ENCODE measurements at places on chromosomes 7 and 10.

- no peak for DNase-seq
Observed at GRCh38 chr10:16945593-16945992, 128.4 kb upstream of the RSU1 start.

- DNase-seq = no peak
Observed at GRCh38 chr7:158830211-158830723, 958 bp upstream of the ESYT2 start.

GRCh38 chr7:43824963-43825362 lies 44.4 kb downstream of the MRPS24 start:
- no peak for DNase-seq

- DNase-seq = no peak
Observed at GRCh38 chr7:141221007-141221612, 147.2 kb downstream of the TMEM178B start.

DNA sequence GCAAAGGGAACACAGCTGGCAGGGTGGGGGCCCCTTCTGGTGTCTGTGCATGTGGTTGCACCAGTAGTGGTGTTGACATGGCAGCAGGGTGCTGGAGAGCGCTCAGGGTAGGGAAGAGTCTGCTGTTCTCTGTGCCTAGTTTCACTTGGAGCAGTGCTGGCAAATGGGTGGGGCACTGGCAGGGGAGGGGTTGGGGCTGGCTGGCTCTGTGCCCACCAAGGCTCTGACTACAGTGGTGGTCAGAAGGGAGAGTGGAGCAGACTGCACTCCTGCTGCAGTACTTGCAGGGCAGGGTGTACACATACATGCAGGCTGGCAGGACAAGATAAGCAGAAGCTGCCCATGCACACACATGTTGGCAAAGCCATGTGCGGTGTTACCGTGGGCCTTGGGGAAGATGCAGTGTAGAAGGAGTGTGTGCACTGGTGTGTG lies 18.2 kb downstream of the FAM25A start:
- DNase-seq = no peak

GRCh38 chr7:41816111-41816510 lies 113.2 kb upstream of the INHBA start:
- DNase-seq = no peak

DNA sequence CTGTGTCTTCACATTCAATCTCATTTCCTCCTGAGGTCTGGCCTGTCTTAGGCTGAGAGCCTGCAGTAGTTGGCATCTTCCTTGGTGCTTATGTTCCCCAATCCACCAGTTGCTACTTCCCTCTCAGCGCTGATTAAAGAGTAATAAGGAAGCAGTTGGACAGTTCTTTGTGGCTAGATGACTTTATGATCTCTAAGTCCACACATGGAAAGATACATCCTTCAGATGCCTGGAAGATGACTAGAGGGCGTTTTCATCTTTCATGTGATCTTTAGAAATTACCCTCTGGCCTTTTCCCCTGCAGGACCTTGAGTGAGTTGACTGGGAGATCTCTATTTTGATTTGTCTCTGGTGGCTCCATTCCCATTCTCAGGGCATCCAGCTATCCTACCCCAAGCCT lies 204.5 kb downstream of the GRM3 start:
- no peak for DNase-seq

GRCh38 chr10:55369670-55370420 lies 568.8 kb upstream of the PCDH15 start:
- DNase-seq = no peak

All from dermis microvascular lymphatic vessel endothelial cell (primary cell).